NK-92 treated with Interleukin-12 subunit alpha and Interleukin-12 subunit beta, amount 100 ng/mL, for 24 hours (cell line): ENCODE measurements at places on chromosomes 3 and 15.

- peak; percentile 52 for DNase-seq
These were observed 4.8 kb downstream of the CSK start for GRCh38 chr15:74786551-74787165.

DNA sequence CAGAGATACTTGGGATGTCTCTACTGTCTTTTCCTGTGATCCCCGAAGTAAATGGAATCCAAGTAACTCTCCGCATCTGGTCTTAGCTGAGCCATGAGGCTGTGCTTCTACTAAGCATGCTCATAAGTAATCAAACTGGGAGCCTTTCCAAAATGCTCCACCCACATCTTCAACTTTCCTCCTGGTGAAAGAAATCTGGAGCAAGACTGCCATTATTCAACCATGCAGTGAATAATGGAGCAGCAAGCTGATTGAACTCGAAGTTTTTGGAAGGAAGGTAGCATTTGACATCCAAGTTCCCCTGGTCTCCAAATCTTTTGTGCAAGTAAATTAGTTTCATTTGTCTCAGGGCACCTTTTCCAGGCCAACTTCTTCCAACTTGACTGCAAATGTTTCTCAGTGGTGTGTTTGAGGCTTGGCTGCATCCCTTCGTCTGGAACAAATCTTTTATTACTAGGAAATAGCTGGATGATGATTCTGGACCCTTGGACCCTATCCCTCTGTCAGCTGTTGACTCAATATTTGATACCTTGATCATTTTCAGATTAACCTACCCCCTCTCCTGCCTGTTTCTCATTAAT, 19.4 kb downstream of the GXYLT2 start:
- no peak for DNase-seq

DNA sequence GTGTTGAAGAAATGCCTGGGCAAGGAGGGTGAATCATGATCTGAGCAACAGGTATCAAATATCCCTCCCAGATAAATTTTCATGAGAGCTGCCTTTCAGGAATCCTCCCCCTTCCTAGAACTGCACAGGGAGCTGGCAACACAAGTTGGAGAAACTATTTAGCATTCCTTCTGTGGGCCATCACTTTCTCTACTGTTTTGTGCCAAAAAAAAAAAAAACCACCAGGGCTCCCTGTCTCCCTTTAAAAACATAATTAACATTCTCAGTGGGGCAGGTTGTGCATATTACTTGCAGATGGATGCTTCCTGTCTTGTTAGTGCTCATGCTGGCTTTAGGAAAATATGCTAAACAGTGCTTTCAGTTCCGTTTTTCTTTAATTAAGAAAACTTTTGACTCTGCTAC, 234.9 kb upstream of the LMCD1 start:
- no peak for DNase-seq

DNA sequence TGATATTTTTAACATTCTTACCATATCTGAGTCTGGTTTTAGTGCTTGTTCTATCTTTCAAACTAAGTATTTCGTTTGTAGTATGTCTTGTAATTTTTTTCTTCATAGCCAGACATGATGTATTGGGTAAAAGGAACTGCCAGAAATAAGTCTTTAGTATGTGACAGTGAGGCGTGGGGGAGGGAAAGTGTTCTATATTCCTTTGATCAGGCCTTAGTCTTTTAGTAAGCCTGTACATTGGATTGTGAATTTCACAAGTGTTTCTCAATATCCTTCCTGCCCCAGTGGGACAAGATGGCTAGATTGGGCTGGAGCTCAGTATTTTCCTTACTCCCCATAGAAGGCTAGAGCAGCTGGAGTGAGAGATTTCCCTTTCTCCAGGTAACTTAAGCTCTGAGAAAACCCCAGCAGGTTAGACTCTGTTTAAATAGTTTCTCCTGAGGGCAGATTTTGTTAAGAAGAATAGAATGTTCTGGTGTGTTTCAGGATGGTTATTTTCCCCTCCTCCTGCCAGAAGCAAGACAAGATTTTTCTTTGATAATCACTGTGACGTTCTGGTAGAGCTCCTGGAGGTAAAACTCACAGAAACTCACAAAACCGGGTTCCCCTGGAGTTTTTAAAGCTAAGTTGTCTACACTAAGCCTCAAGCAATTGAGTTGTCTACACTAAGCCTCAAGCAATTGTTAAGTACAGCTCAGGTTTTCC, 140.7 kb upstream of the ARPP21 start:
- no peak for DNase-seq

- DNase-seq, result no peak
These were observed 161.0 kb upstream of the HES1 start for GRCh38 chr3:193974671-193975535.
